ENCODE measurements at places on chromosomes 1 and 21.

GRCh38 chr1:2412773-2413494, 570 bp upstream of the PEX10 start:
- no peaks in the 10 kb centered on the region for H3K27me3 ChIP-seq
- H3K27ac ChIP-seq = no peak overlapping the region
- peak overlapping the region; percentile 86 for H3K4me3 ChIP-seq
- peaks cover 34% of the 10 kb centered on the region for H3K4me1 ChIP-seq

- H3K36me3 ChIP-seq = peaks cover 7% of the 10 kb centered on the region
- no peaks in the 10 kb centered on the region for H3K27me3 ChIP-seq
- no peak overlapping the region for H3K4me3 ChIP-seq
- H3K4me1 ChIP-seq = peaks cover 3% of the 10 kb centered on the region
- no peak overlapping the region for H3K27ac ChIP-seq
Observed at GRCh38 chr1:243557866-243558265, 292.2 kb downstream of the AKT3 start.

DNA sequence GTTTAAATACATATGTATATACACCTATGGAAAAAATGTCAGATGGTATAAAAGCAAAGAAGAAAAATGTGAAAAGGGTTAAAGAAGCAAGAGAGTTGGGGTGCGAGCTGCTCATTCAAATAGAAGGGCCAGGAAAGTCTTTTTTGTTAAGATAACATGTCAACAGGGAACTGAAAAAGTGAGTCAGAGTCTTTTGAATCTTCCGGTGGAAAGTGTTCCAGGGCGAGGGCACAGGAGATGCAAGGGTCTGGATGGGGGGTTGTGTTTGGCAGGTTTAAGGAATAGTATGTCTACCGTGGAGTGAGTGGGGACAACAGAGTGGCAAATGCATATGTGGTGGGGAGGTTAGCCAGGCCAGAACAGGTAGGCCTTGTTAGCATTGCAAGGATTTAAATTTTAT, 22.2 kb upstream of the GNG12 start:
- no peaks in the 10 kb centered on the region for H3K4me1 ChIP-seq
- no peak overlapping the region for H3K4me3 ChIP-seq
- DNase-seq = no peak

- peak overlapping the region; percentile 83 for H3K27ac ChIP-seq
- H3K4me3 ChIP-seq = peak overlapping the region; percentile 97
- H3K27me3 ChIP-seq = peaks cover 28% of the 10 kb centered on the region
Observed at GRCh38 chr1:148318123-148318903, 164.8 kb downstream of the PPIAL4G start.

DNA sequence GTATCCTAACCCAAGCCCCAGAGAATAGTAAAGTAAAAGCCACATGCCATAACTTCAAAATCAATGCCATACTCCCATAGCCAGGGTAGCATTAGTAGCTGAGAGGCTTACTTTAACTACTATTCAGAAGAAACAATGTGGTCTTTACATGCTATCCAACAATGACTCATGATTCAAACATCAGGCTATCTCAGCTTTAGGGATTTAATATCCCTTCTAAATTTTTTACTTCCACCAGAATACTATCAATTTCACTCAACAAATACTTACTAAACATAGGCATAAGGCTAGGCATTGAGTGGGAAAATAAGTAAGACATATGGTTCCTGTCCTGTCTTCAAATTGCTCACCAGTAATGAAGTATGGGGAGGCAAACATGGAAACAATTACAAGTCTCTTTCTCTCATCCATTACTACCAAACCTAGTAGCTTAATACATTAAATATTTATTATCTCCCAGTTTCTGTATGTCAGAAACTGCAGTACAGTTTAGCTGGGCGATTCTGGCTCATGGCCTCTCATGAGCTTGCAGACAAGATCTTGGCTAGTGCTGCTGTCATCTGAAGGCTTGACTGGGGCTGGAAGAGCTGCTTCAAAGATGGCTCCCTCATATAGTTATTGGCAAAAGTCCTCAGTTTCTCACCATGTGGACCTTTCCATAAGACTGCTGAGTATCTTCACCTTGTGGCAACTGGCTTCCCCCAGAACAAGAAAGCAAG, 30.7 kb downstream of the EVI5 start:
- H3K4me3 ChIP-seq = no peak overlapping the region
- no peaks in the 10 kb centered on the region for H3K4me1 ChIP-seq
- no peak for DNase-seq
- no peaks in the 10 kb centered on the region for H3K36me3 ChIP-seq
- no peak overlapping the region for H3K27ac ChIP-seq
- H3K27me3 ChIP-seq = peaks cover 20% of the 10 kb centered on the region

- H3K4me1 ChIP-seq = peaks cover 73% of the 10 kb centered on the region
- H3K27me3 ChIP-seq = no peaks in the 10 kb centered on the region
- H3K36me3 ChIP-seq = no peaks in the 10 kb centered on the region
- peak overlapping the region; percentile 98 for H3K27ac ChIP-seq
- H3K4me3 ChIP-seq = peak overlapping the region; percentile 81
Observed at GRCh38 chr1:156124557-156125483, 10.3 kb downstream of the LMNA start.

DNA sequence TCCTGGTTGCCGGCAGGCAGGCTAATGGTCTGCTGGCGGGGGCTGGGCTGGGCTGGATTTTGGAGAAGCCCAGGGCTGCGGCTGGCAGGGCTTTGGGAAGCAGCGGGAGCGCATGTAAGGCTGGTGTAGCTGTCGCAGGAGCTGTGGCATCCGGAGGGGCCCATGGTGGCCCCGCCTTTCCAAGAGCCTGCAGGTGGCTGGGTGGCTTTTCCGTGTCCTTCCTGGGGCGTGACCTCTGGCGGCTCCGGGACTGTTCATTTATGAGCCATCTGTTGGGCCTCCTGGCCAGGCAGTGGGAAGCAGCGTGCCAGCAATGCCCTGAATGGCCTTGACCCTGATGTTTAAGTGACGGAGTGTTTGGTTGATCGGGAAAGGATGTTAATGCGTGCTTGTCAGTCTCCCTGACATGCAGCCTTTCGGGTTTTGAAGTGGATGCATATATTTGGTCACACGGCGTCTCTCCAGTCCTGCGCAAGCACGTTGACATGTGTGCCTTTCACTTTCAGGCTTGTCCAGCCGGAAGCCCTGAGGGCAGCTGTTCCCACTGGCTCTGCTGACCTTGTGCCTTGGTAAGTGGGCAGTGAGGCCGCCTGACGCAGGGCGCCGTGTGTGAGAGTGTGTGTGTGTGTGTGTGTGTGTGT, 38.5 kb downstream of the AGPAT3 start:
- peaks cover 5% of the 10 kb centered on the region for H3K36me3 ChIP-seq
- H3K4me1 ChIP-seq = peaks cover 33% of the 10 kb centered on the region
- H3K4me3 ChIP-seq = no peak overlapping the region
- no peak for DNase-seq
- no peaks in the 10 kb centered on the region for H3K27me3 ChIP-seq

DNA sequence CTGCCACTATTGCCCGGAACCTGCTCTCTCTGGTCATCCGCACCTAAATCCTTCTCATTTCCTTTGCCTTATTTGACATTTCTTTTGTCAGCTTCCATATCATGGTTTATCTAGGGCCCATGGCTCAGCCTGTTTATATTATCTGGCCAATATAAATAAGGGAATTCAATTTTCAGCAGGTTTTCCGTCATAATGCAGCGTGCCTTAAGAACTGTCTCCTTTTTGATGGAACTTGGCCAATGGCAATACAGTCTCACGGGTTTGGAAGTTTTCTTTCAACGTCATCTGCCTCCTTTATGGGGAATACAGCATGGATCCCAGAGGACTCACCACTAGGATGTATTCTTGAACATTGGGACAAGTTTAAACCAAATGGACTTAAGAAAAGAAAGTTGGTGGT, 77.8 kb upstream of the KIAA0040 start:
- DNase-seq = no peak
- H3K36me3 ChIP-seq = no peaks in the 10 kb centered on the region
- H3K27ac ChIP-seq = no peak overlapping the region
- H3K27me3 ChIP-seq = no peaks in the 10 kb centered on the region
- H3K4me3 ChIP-seq = no peak overlapping the region

- no peak overlapping the region for H3K4me3 ChIP-seq
- peaks cover 6% of the 10 kb centered on the region for H3K36me3 ChIP-seq
- H3K27me3 ChIP-seq = no peaks in the 10 kb centered on the region
- H3K4me1 ChIP-seq = peaks cover 22% of the 10 kb centered on the region
- no peak overlapping the region for H3K27ac ChIP-seq
- no peak for DNase-seq
Observed at GRCh38 chr1:236467327-236467641, 56.5 kb upstream of the LGALS8 start.

- no peak overlapping the region for H3K4me3 ChIP-seq
- no peak for DNase-seq
- H3K36me3 ChIP-seq = no peaks in the 10 kb centered on the region
- H3K4me1 ChIP-seq = no peaks in the 10 kb centered on the region
- H3K27ac ChIP-seq = no peak overlapping the region
- peaks cover 45% of the 10 kb centered on the region for H3K27me3 ChIP-seq
Observed at GRCh38 chr1:22955146-22955545, 17.5 kb downstream of the LACTBL1 start.
